ENCODE measurements at places on chromosomes 13 and 19.

GRCh38 chr13:72463561-72463960, 263.9 kb downstream of the MZT1 start:
- no peak for DNase-seq

DNA sequence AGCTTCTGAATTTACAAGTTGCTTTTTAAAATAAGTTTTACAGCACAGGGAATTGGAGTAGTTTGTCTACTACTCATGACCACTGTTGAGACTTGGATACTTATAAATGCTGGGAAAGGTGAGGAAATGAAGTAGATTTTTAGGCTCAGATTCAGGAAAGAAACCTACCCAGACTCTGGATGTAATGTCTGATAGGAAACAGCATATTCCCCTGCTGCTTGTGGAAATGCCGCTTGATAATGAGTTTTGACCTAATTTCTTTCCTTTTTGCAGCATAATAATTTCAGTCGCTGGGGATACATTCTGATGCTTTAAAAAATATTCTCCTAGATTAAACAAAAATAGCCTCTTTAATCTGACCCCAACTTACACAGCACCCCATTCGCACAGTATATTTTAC, 53.6 kb downstream of the SLC10A2 start:
- DNase-seq: no peak

GRCh38 chr19:33659835-33660234, 38.1 kb downstream of the CHST8 start:
- no peak for DNase-seq

DNA sequence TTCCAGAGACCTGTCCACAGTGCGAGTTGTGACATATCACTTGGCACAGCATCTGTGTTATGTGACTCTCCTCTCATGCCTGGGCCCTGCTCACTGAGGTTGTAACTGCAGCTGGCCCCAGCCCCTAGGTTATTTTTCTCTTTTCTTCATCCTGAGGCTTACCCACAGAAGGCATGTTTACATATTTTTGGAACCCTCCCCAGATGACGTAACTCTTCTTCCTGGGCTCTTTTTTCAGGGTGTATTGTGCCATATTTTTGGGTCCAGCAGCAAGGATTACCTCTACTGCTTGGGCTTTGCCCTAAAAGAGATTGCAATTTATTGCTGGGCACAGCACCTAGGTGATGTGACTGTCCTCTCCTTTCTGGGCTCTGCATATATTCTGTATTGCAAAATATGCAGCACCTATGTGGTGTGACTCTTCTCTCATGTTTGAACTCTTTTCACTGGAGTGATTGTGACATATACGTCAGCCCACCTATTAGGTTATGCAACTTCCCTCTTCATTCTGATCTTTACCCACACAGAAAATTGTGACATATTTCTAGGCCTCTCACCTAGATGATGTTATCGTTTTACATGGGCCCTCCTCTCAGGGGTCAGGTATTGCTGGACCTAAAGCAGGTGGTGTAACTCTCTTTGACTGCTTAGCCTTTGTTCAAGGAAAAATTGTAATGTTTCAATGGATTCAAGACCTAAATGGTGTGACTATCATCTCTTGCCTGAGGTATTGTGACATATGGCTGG, 64.5 kb upstream of the ZNF724 start:
- DNase-seq: no peak

DNA sequence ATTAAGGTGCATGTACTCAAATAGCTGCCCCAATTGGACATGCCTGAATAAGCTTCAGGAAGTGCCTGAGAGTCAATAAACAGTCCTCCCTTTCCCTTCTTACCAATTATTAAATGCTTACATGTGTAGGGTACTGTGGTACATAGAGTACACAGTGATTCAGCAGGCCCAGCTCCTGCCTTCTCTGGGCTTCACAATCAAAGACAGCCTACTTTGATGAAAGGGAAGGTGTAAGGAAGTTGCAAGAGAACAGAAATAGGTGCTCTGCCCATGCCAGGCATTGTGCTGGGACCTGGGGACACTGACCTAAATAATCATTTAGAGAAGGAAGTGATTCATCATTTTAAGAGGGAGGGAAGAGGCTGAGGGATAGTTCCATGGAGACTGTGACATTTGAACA, 17.2 kb downstream of the FRY start:
- DNase-seq: no peak

DNA sequence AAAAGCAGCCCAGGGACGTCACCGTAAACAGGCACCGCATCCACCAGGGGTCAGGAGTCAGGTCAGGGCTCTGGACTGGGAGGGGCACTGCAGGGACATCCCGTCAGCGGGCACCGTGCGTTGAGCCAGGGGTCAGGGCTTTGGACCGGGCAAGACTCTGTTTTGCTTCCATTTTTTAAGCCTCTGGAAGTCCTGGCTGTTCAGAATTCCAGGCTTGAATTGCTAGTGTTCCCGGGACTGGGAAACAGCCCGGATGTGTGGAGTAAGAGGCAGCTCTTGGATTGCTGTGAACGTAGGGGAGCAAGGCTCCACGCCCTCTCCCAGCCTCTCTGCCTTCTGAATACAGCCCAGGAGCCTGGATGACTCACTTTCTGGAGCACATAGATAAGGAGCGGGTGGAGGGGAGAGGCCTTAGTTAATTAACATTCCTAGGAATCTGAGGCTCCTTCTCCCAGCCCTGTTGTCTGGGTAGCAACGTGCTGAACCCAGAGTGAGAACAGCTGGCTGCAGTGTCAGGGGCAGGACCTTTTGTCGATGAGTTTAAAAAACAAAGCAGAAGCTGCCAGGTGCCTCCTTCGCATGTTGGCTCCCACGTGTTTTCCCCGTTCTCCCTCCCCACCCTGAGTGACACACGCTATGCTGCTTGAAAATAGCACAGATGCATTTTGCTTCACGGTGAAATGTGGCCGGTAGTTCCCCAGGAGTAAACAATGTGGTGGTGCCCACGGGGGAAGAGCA, 21.9 kb downstream of the ATP11A start:
- no peak for DNase-seq

- no peak for DNase-seq
These were observed 13.7 kb downstream of the GAS6 start for GRCh38 chr13:113849981-113850721.

DNA sequence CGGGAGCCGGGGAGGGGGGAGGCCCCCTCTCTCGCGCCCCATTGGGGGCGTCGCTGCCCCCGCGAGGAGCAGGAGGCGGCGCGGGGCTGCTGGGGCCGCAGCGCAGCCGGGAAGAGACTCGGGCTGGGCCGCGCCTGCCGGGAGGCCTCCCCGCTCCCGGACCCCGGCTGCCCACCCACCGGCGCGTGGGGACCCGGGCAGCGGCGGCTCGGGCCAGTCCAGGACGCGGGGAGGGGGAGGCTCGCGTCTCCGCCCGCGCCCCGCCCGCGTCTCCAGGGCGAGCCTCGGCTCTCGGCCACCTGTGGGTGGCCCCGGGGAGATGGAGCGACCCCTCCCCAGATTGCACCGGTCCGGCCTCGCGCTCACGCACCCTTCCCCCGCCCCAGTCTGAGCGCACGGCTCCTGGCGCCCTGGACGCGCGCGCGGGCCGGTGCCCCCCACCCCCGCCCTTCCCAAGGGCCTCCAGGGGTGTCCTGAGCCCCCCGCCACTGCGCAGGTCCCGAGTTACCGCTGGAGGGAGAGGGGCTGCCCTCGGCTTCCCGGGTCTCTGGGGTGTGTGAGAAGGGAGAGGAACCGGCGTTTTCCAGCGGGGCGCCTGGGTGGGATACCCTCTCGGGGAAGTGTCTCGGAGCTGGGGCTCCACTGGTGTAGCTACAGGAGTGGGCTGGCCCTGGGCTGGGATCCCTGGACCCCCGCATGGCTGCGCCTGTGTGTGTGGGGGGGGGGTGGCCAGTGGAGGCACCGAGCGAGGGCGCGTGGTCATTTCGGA, 645 bp downstream of the PALM start:
- DNase-seq: no peak

- no peak for DNase-seq
These were observed 198.4 kb downstream of the GPC5 start for GRCh38 chr13:91596842-91597241.

DNA sequence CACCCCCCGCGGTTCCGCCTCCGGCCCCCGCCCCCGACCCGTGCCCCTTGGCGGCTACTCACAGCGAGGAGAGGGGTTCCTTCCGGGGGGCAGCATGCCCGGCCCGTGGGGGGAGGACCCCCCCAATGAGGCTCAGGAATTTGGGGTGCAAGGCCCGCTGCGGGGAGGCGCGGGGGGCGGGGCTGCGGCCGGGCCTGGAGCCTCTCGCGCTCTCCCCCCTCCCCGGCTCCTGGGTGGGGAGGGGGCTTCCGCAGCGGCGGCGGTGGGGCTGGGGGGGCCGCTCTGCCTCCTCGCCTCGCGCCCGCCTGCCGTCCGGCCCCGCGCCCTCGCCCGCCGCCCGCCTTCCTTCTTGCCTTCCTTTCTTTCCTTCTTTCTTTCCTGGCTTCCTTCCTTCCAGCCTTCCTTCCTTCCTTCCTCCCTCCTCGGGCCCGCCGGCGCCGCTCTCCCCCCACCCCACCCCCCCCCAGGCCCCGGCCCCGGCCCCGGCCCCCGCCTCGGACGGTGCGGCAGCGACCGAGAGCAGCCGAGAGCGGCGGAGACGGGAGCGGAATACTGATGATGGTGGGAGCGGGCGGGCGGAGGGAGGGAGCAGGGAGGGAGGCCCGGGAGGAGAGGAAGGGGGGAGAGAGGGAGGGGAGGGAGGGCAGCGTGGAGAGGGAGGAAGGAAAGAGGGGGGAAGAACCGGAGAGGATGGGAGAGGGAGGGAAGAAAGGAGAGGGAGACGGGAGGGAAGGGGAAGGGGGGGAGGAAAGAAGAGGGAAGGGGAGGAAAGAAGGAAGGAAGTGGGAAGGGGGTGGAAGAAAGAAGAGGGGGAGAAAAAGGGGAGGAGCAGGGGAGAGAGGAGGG, at the start of gene LRRC4B:
LRRC4B (minus strand) TSS at position 554 of the 846 bp plus-strand sequence. CDS start 19,597 bp downstream, outside the sequence.
- DNase-seq: no peak

- DNase-seq: no peak
These were observed 340.6 kb downstream of the TEX29 start for GRCh38 chr13:111661052-111661451.

DNA sequence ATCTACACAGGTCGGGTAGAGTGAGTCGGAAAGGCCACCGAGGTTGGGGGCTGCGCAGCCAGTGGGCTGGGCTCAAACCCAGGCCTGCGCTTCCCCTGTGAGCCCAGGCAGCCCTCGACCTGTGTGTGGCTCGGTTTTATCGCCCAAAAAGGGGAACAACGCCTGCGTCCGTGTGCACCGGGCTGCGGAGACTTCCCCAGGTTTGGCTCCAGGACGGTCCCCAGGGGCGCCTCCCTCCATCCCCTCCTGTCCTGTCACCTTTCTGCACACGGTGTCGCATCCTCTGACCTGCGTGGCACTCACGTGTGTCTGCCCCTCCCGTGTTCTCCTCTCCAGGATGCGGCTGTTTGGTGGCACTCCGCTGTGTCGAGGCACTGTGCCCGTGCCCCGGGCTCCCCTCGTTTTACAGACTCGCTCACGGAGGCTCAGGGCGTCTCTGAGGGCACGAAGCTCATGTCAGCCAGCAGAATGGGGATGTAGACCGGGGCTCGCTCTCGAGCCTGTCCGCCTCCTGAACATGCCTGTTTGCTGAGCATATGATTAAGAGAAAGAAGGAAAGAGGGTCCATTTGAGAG, 25.9 kb downstream of the MCF2L start:
- DNase-seq: no peak

GRCh38 chr19:1672038-1672768, 19.8 kb upstream of the TCF3 start:
- DNase-seq: peak; percentile 32

- no peak for DNase-seq
These were observed 68.0 kb downstream of the KDM4B start for GRCh38 chr19:5036698-5037563.

DNA sequence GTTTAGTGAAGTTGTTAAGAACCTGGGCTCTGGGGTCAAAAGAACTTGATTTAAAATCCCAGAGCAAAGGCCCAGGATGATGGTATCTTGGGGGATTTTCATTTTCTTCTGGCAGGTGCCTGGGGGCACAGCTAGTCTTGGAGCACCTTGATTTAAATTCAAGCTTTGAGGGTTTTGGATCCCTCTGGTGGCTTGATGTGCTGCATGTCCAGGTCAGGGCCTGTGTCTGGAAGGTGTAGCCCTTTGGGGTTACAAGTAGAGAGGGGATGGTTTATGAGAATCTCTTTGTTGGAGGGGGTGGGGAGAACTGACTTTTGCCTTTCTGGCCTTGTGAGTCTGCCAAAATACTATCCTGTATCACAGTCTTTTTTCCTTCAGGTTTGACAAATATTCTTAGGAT, 55.8 kb downstream of the AKAP11 start:
- no peak for DNase-seq

- peak; percentile 69 for DNase-seq
These were observed 72.7 kb downstream of the ZNF254 start for GRCh38 chr19:24159707-24160106.

GRCh38 chr13:30745906-30746686, 10.8 kb downstream of the ALOX5AP start:
- DNase-seq: no peak

DNA sequence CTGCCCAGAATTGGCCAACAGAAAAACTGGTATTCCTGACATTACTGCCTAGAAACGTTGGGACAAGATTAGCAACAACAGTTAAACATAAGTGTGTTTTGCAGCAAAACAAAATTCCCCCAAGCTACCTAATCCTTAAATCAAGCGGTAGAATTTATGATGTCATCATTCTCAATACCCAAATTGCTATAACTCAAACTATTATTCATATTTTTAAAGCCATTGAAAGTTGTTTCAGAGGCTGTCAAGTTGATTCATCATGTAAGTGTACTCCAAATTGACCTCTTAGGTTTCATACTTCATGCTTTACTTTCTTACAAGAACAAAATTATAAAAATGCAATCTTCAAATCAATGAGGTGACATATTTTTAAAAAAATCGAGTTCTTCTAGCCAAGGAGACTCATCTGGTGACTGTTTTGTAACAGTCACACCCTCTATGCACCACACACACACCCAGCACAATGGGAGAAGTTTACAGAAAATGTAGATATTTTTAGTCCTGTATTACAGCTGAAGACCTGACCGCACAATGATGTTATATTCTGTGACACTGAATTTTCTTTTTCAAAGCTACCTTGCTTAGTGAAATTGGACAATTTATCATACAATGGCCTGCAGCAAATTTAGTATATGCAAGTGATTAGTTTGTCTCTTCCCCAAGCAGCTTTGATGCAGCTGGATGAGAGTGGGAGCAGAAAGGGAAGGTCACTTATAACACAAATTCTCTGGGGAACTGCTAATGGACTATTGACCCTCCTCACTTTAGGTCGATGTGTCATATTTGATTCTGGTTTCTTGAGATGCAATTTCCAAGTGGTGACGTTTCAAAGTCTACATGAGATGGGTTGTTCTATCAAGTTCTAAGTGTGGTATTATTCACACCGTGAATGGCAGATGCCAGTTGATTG, 345.3 kb upstream of the OBI1 start:
- no peak for DNase-seq

- peak; percentile 76 for DNase-seq
These were observed at the start of gene MLNR for GRCh38 chr13:49220036-49220855. TSS of gene MLNR (plus strand) at chr13:49220338. CDS start at chr13:49220338, 0 bp downstream.

DNA sequence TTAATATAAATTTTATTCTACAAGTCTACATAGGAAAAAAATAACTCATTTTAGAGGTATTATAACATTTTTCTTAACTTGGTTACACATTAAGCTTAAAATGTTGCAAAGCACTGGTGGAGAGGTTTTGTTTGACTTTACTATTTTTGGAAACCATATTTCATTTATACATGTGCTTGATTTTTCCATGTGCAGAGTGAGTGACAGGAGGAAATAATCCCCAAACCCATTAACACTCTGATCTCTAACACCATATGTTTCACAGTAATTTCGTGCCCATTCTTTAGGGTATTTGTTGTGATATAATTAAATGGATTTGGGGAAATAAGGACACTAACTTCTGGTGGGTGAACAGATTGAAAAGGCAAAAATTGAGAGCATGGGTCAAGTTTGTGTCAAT, 2124.4 kb upstream of the PCDH20 start:
- DNase-seq: no peak

- DNase-seq: peak; percentile 18
These were observed 6.7 kb upstream of the PCDH17 start for GRCh38 chr13:57624565-57625435.

Measured in T47D (cell line).